ENCODE measurements at places on chromosomes 2 and 18.

DNA sequence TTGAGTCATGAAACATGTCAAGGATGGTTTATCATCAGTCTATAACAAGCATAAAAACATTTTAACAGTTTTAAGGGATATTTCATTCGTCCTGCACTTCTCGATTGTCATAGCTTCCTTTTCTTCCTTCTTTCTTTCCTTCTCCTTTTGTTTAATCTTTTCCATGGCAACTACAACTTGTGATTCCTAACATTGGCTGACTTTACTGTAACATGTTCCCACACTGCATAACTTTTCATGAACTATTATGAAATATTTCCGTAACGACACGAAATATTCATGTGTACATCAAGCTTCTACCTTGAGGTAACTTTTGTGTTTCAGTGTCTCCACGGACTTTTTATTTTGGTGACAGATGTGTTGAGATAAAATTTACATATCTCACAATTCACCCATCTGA lies 134.4 kb downstream of the ACTR3 start:
- no peak for DNase-seq

DNA sequence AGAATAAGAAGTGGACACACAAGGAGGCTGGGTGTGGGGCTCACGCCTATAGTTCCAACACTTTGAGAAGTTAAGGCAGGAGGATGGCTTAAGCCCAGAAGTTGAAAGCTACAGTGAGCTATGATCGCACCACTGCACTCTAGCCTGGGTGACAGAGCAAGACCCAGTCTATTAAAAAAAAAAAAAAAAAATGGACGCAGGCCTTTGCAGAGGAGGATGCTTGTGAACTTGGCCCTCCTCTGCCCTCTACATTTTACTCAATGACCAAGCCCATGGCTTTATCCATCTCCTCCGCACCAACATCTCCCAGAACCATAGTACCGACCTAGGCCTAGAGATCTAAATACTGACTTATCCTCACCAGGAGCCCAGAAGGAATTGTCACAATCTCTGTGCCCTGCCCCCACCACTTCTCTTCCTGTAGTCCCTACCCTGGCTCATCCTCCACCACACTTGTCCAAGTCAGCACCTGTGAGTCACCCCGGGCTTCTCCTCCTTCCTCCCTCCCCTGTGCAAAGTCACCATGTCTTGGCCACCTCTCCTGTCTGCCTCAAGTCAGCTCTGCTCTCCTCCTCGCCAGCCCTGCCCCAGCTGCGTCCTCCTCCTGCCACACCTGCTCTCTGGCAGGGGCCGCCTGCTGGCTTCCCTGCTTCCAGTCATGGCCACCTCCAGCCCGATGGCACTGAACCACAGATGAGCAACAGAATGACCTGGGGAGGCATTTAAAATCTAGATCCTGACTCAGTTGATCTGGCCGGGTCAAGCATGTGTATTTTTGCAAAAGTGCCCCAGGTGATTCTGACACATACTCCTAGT lies 35.8 kb upstream of the ASPRV1 start:
- DNase-seq, result no peak

GRCh38 chr2:95020275-95021022 lies 5.1 kb upstream of the MAL start:
- no peak for DNase-seq

DNA sequence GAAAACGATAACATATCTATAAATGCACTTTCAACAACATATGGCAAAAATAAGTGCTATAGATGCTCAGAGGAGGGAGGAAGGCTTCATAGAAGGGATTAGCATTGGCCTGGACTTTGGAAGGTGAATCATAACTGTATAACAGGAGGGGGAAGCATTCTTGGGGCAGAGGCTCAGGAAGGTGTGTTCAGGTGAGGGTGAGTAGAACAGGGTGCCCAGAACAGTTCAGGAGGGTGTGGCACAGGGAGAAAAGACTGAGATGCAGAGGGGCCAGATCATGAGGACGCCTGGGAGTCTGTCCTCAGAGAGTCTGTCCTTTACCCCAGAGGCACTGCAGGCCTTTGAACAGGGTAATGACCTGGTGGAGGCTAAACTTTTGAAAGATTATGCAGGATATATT lies 29.3 kb upstream of the MEP1B start:
- DNase-seq, result no peak

- DNase-seq, result peak; percentile 50
Measured at GRCh38 chr2:219497495-219498279, 1.0 kb upstream of the GMPPA start.

Measured in COR-L47 (cell line).